ENCODE measurements at places on chromosomes 5 and 9. TPM values are rescaled to one million over a fixed set of nuclear protein-coding genes. Genes with fewer than 3 reads are reported as not detected.

- no peak for DNase-seq
Measured at GRCh38 chr5:91095786-91096385, 287.2 kb downstream of the ARRDC3 start.

DNA sequence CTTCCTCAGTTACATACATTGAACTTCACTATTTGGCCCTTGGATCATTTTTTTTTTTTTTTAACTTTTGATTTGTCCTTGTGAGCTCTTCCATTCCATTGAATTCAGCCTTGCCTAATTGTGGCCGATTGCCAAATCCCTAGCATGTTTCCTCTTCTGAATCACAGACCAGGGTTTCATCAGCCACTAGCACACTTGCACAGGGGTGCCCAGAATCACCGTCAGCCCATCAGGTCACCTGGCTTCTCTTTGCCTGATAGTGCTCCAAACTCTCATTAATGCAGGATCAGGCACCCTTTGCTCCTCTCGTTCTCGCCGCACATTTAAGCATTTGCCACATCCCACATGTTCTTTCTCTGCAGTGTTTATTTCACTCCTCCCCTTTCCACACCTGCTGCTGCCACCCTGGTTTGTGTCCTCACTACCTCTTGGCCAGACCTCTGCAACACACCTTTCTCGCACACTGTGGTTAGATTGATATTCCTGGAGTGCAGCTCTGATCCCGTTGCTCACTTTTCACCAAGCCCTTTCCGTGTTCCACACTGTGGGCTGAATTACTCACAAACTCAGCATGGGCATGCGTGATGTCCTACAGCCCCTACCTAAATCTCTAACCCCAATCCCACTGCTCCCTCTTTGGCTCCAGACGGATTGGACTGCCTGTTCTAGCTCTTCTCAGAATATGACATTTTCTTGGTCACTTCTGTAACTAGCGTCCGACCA lies 9.8 kb downstream of the PIK3R1 start:
- DNase-seq = no peak

The LRRC70 gene
- 1.5 TPM for total RNA-seq

GRCh38 chr9:131447600-131447999 lies 53.7 kb downstream of the PRRC2B start:
- no peak for DNase-seq

GRCh38 chr5:170121321-170121720 lies 15.6 kb downstream of the FOXI1 start:
- no peak for DNase-seq

All from activated T-cell treated with anti-CD3 and anti-CD28 coated beads, Interleukin-2, amount 50 U/mL, for 72 hours (primary cell).